ENCODE measurements at places on chromosomes 3 and 15.

DNA sequence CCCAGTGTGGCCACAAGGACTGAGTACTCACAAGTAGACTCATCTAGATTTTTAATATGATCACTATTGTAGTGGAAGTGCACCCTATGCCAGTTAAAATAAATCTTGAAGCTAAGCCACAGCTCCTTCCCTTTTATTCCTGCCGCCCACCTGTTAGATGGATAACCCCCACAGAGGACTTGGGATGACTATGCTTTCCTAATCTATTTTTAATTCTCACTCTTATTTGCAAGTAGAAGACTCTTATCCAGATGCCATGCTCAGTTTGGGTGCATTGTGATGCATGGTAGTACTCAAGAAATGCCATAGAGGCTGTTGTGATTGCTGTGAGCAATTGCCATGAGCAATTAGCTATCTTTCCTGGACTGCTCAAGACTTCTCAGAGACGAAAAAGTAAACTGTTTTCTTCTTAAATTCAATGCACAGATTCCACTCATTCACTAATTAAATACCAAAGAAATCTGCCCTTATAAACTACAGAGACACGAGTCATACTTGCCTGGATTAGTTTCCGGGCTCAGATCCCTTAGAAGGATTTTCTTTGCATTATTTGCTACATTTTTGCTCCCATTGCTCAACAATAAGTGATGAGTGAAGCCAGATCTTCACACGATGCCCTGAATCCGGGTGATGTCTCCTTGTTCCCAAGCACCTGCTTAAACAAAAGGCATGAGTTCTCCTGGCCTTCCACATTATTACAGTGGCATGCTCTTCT is 472.1 kb downstream of the SOX2 start:
- DNase-seq, result no peak

- DNase-seq, result no peak
Observed at GRCh38 chr3:77370413-77370812, 330.5 kb downstream of the ROBO2 start.

- DNase-seq, result no peak
Observed at GRCh38 chr15:67196222-67196621, 58.2 kb downstream of the AAGAB start.

GRCh38 chr15:77525400-77525811 is 104.7 kb downstream of the HMG20A start:
- DNase-seq, result no peak

- no peak for DNase-seq
Observed at GRCh38 chr15:89982315-89983055, 18.6 kb upstream of the ZNF710 start.

GRCh38 chr15:100078511-100079220 is 263.1 kb downstream of the ADAMTS17 start:
- DNase-seq, result no peak

DNA sequence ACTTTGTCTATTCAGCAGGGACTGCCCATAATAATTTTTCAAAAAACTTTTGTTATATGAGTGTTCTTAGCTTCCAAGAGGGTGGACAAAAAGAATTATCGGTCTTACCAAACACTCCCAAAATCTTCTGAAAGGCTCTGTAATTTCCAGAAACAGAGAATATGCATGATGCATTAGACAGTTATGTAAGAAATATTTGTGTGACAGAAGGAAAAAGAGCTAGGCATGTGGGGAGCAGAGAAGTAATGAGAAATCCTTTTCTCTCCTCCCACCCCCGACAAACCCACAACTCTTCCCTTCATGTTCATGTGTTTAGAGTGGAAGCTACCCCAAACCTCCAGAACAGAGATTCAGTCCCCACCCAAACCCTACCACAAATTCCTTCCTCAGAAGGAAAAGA is 86.8 kb downstream of the MYO5A start:
- no peak for DNase-seq

DNA sequence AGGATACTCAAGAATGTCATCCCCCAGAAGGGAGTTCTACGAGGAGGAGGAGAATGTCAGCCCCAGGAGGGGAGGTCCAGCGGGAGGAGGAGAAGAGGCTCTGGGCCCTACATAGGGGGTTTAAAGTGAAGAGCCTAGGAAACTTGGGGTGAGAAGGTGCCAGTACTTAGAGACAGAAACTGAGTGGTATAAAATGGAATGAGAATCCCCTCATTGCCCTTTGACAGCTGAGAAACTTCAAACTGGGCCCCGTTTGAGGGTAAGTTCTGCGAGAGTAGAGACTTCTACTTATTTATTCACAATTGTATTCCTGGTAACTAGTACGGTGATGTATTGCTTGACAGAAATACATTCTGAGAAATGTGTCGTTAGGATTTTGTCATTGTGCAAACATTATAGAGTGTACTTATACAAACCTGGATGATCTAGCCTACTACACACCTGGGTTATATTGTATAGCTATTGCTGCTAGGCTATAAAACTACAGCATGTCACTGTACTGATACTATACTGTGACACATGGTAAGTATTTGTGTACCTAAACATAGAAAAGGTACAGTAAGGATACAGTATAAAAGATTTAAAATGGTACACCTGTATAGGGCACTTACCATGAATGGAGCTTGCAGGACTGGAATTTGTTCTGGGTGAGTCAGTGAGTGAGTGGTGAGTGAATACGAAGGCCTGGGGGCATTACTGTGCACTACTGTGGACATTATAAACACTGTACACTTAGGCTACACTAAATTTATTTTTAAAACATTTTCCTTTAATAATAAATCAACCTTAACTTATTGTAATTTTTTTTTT is 62.0 kb downstream of the TSC22D2 start:
- DNase-seq, result no peak

- DNase-seq, result no peak
Observed at GRCh38 chr3:158958873-158959272, 157.0 kb downstream of the MFSD1 start.

DNA sequence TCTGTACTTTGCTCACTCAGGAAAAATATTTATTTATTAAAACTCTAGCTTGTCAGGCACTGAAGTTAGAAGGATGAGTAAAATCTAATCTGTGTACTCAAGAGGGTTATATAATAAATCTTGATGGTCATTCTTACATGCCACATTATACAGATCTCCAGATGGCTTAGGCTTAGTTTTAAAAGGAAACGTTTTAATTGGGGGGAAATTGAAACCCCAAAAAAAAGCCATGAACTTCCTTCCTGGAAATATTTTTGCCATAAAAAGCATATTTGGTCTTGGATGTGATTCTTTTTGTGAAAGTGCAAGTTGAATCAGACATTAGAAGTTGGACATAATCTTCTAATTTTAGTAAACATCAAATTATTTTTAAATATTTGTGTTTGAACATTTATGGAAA is 6.0 kb downstream of the SENP8 start:
- DNase-seq, result no peak

DNA sequence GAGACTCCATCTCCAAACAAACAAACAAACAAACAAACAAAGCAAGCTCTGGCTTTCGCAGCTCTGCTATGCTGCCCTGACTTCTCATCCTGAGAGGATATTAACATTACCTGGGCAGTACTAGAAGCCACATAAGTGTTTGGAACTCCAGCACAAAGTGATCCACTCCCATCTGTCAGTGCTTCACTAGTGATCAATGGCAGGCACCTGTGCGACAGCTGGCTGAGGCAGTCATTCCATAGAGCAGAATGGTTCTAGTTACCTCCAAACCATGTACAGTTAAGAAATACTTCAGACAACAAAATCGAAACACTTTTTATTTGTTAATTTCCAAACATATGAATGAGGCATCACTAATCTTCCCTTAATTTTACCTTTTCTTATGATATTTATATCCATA is 2.8 kb upstream of the MB21D2 start:
- no peak for DNase-seq
